ENCODE measurements at places on chromosomes 7 and 10.
A peak's percentile ranks its signal among the peaks of the same experiment; 100 is the strongest.

- peak; percentile 55 for DNase-seq
These were observed at the start of gene SNX10 for GRCh38 chr7:26291699-26292538. Gene SNX10 (plus strand): TSS chr7:26291862. CDS start chr7:26346443, 54,581 bp downstream.

- DNase-seq: no peak
These were observed 63.3 kb upstream of the GHITM start for GRCh38 chr10:84076047-84076388.

DNA sequence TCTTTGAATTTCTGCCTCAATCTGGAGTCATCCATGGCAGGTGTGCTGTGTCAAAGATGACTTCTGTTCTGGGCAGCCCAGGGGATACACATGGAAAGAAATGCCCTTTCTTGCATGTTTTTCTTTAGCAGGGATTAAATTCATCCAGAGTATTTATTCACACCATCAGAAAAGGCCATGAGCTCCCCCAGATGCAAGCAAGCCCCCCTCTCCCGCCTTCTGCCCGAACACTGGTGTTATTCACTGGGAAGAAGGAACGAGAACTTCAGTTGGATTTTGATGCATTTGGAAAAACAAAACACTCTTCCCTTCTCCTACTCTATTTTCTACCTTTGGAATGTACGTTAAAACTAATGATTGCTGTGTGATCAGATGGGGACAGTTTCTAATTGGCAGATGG lies 1.4 kb downstream of the PLPP4 start:
- no peak for DNase-seq

DNA sequence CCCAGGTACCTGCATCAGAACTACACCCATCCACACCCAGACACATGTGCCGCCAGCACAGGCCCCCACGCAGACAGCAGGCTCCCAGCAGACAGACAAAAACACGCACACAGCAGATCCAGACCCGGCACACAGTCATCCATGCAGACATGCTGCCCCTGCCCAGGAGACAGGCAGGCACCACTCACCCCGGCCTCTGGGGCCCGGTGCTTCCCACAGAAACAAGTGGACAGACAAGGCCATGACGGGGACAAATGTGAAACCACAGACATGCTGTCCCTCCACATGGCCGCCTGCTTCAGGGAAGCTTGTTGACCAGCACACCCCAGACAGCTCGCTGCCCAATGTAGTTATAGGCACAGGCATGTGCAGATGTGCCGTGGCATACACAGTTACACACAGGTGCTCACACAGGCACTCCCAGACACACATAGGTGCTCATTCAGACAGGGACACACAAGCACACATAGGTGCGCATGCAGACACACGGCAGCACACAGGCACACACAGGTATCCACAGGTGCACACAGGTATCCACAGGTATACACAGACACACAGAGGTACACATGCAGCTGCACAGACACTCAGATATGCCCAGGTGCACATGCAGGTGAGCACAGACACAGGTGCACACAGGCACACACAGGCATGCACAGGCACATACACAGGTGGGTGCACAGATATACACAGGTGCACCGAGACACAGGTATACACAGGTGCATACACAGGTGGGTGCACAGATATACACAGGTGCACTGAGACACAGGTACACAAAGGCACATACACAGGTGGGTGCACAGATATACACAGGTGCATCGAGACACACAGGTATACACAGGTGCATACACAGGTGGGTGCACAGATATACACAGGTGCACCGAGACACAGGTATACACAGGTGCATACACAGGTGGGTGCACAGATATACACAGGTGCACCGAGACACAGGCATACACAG lies 10.5 kb upstream of the SCART1 start:
- no peak for DNase-seq

- peak; percentile 18 for DNase-seq
These were observed at the start of gene CPVL for GRCh38 chr7:29146057-29146706. Gene CPVL (minus strand): TSS chr7:29146537. CDS start chr7:29121061, 25,476 bp downstream.

GRCh38 chr10:14873090-14873760 lies 5.4 kb upstream of the SUV39H2 start:
- no peak for DNase-seq

GRCh38 chr7:84953234-84953633 lies 233.6 kb downstream of the SEMA3D start:
- no peak for DNase-seq

GRCh38 chr10:94602729-94603515 lies 57.3 kb downstream of the HELLS start:
- no peak for DNase-seq

DNA sequence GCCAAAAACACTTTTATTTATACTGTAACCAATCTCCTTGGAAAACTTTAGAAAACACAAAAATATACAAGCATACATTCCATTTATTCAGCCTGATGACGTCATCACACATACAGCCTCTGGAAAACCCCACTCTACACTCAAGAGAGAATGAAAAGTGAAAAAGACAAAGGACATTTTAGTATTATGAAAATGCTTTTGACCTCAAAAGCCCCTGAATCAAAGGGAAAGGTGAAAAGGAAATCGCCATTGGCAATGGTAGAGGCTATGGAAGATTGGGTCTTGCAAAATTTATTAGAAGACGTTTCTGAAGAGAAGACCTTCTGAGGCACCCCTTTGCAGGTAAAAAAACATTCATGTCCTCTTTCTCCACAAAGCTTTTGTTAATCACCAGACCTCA lies 82.9 kb upstream of the STRIP2 start:
- DNase-seq: no peak

GRCh38 chr10:27399871-27400270 lies 104.2 kb upstream of the RAB18 start:
- no peak for DNase-seq

GRCh38 chr7:48426966-48427555 lies 255.8 kb downstream of the ABCA13 start:
- DNase-seq: no peak

DNA sequence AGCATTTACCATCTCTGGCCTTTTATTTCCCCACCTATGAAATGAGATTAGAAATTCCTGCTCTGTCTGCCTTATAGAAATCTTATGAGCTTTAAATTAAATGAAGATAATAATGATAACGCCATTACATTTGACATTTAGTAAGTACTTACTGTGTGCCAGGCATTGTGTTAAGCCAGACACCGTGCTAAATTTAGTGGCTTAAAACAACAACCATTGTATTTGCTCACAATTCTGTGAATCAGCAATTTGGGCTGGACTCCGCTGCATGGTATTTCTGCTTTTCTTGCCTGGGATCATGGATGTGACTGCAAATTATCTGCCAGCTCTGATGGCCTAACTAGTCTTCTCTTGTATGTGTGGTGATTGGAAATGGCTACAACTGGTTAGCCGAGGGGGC lies 56.4 kb upstream of the CCDC6 start:
- no peak for DNase-seq

GRCh38 chr7:82348251-82348650 lies 95.3 kb downstream of the CACNA2D1 start:
- no peak for DNase-seq

- no peak for DNase-seq
These were observed 139.3 kb upstream of the HDAC9 start for GRCh38 chr7:18356191-18356645.

- no peak for DNase-seq
These were observed 107.2 kb downstream of the VPS41 start for GRCh38 chr7:38801786-38802185.

- no peak for DNase-seq
These were observed 16.9 kb downstream of the SMURF1 start for GRCh38 chr7:99126921-99127553.

- no peak for DNase-seq
These were observed 18.2 kb downstream of the PODXL start for GRCh38 chr7:131538071-131538812.

DNA sequence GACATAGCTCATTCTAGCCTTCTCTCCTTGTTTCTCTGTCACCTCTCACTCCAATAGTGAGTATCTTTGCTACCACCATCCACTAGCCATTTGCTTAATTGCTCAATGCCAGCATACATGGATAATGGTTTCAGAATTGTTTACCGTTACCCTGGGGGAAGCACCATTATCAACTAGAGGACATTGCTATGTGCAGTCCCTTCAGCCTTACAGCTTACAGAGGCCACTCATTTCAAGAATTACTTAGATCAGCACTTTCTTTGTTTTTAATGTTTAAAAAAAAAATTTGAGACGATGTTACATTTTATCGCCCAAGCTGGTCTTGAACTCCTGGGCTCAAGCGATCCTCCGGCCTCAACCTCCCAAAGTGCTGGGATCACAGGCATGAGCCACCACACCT lies 14.8 kb upstream of the ORAI2 start:
- DNase-seq: no peak

GRCh38 chr10:29841724-29842649 lies 207.2 kb upstream of the SVIL start:
- peak; percentile 29 for DNase-seq

- DNase-seq: no peak
These were observed 22.1 kb downstream of the GNA12 start for GRCh38 chr7:2821842-2822507.

- no peak for DNase-seq
These were observed 79.2 kb downstream of the EPDR1 start for GRCh38 chr7:37999673-38000072.

DNA sequence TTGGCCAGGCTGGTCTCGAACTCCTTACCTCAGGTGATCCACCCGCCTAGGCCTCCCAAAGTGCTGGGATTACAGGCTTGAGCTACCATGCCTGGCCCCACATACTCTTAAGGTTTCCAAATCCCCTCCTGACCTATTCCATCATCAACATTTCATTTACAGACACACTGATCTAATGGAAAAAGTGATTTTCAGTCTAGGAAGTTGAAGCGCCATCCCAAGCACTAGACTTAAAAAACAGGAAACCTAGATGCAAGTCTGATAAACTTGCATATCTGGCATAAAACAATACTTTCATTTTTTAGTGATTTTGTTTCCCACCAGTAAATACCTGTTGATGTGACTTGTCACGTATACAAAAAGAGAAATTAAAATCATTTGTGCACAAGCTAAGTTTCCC lies 44.0 kb downstream of the DNMBP start:
- no peak for DNase-seq

GRCh38 chr7:38296059-38296857 lies 22.8 kb upstream of the TARP start:
- DNase-seq: no peak

DNA sequence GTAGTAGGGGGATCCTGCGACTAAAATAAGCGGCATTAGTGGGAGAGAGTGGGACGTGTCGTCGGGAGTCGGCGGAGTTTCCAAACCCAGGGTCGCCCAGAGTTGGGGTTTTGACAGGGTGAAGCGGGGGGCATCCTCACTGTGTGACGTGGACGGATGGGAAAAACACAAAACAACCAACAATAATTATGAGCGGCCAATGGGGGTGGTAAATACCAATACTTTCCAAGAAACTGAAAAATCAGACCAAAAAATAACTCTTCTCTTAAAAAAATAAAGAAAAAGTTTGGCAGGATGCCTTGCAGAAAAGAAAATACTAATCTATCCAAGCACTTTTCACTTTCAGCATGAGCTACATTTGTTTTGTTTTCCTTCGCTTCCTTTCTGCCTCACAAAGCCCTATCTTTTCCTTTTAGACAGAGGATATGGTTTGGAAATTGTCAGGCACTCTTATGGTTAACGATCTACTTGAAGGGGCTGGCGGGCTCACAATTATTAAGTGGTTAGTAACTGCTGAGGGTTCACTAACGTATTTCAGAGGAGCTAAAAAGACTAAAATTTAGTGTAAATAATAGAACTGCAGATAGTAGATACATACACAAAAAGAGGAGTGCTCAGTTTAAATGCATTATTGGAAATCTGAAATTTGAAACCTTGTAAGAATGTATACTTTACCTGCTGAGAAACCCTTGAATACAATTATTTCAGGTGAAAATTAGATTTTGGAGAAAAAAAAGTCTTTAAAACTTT lies 802 bp upstream of the CDK6 start:
- DNase-seq: no peak

- no peak for DNase-seq
These were observed 9.3 kb downstream of the RASGEF1A start for GRCh38 chr10:43257347-43258210.

- no peak for DNase-seq
These were observed 2.6 kb upstream of the CAMK2B start for GRCh38 chr7:44327981-44328380.

DNA sequence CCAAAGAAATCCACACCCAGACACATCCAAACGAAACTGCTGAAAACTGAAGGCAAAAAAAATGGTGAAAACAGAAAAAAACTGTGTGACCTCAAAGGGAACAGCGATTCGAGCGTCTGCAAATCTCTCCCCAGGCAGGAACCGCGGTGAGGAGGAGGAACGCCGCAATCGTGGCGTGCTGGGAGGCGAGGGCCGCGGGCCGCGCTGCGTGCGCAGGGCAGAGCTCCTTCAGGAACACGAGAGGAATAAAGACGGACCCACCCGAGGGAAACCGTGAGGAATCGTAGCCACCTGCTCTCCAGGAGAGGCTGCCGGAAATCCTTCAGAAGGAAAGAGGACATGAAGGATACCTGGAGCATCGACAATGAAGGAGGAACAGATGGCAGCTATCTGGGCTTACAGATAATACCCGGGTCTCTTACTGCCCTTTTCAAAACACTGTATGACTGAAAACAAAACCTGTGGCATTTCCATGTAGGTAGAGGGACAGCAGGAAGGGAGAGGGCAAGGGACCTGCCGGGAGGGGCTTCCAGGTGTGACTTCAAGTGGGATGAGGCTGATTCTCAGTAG lies 266.0 kb downstream of the MAD1L1 start:
- no peak for DNase-seq

DNA sequence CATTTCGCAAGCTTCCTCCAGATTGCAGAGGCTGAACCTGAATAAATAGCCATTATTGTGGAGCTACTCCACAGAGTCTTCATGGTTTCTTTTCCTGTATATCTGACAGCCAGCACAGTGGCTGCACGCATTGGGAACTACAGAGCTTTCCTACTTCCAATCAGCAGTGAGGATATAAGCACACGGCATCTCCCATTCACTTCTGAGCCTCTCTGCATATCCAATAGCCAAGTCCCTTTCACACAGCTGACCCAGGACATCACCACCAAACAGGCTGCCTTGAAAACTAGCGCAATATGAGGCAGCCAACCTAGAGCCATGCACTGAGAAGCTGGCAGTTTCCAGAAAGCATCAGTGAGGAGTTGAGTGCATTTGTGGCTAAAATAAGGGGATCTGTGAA lies 11.6 kb downstream of the C10orf90 start:
- DNase-seq: no peak
